ENCODE measurements at places on chromosomes 7 and 10.

GRCh38 chr10:63765126-63765525, 243.9 kb downstream of the REEP3 start:
- DNase-seq: peak; percentile 21

DNA sequence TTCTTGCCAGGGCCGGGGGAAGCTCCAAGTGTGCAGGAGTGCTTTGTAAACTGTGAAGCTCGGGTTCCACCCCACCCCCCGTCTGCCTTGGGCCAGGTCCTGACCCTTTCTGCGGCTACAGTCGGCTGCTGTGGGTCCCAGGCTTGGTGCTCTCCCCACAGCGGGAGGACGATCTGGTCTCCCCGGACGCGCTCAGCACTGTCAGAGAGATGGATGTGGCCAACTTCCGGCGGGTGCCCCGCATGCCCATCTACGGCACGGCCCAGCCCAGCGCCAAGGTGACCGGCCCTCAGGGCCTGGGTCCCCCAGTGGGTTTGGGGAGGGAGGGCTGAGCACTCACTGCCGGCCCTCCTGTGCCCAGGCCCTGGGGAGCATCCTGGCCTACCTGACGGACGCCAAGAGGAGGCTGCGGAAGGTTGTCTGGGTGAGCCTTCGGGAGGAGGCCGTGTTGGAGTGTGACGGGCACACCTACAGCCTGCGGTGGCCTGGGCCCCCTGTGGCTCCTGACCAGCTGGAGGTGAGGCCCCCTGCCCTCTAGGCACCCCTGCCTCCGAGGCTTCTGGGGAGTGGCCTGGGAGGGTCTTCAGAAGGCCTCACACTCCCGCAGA, 60.3 kb downstream of the PALD1 start:
- no peak for DNase-seq

- no peak for DNase-seq
Measured at GRCh38 chr7:157685430-157686284, 348.9 kb downstream of the DNAJB6 start.

GRCh38 chr10:133347710-133348517, 741 bp downstream of the PRAP1 start:
- no peak for DNase-seq

DNA sequence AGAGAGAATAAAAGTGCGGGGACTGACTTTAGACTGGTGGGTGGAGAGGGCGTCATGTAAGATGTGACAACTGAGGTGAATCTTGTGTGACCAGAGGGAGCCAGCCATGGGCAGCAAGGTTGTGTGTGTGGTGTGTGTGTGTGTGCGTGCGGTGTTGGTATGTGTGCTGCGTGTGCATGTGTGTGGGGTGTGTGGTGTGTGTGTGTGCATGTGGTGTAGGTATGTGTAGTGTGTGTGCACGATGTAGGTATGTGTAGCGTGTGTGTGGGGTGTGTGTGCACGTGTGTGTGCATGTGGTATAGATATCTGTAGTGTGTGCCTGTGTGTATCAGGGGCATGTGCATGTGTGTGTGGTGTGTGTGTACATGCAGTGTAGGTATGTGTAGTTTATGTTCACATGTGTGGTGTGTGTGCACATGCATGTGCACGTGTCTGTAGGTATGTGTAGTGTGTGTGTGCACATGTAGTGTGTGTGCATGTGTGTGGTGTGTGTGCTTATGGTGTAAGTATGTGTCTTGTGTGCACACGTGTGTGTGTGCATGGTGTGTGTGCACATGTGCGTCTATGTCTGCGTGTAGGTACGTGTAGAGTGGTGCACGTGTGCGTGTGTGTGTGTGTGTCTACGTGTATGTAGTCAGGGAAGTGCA, 312.3 kb upstream of the MKI67 start:
- DNase-seq: no peak

- no peak for DNase-seq
Measured at GRCh38 chr10:46216836-46217751, 69.7 kb upstream of the ANTXRL start.

DNA sequence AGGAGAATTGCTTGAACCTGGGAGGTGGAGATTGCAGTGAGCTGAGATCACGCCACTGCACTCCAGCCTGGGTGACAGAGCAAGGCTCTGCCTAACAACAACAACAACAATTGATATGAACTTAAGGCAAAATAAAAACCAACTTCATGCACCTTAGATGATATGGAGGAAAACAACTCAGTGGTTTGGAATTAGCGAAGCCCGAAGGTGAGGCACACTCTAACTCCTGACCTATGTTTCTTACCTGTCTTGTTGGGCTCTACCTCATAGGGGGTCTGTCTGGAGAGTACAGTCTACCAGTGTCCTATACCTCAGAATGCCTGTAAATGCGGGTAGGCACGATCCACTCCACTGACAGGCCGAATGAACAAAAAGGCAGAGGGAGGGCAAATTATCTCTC, 24.3 kb upstream of the COBL start:
- no peak for DNase-seq

Measured in A549 (cell line).